Brain microvascular endothelial cell (primary cell): ENCODE measurements at places on chromosomes 4 and X.
A peak's percentile ranks its signal among the peaks of the same experiment; 100 is the strongest.

- DNase-seq = no peak
Measured at GRCh38 chr4:88091378-88091777, 67.1 kb downstream of the ABCG2 start.

GRCh38 chrX:16985286-16985685 is 38.8 kb downstream of the REPS2 start:
- no peak for DNase-seq

GRCh38 chrX:25049357-25049756 is 33.6 kb upstream of the ARX start:
- DNase-seq = peak; percentile 11

DNA sequence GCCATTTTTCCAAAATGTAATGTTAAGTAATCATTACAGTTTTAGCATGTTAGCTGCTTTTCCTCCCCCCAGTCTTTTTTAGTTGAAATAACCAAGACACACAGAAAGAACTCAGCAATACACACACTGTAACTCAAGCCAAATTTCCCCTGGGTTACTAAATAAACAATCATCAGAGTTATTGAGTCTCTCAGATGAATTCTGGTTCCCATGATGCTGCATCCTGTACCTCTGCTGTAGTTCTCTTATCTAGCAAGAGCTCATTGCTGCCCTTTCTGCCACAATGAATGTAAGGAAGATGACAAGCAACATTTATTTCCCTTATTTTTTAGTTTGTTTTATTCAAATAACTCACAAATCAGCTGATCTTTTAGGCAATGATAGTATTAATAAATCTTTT is 185.1 kb downstream of the ARHGAP6 start:
- DNase-seq = peak; percentile 67

DNA sequence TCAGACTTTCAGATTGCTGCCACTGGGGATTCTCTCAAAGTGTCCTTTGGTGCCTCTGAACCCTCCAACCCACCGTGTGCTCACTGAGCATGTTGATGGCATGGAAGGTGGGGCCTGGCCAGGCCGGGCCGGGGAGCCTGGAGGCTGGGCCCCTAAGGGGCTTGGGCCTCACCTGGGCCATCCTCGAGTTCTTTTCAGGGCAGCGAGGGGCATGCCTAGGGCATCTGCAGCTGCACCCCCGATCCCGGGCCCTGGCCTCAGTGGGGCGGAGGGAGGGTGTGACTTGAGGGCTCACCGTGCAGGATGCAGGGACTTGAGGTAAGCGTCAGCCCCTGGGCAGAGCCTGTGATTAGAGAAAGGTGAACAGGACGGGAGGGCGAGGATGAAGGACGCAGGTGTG is 1.6 kb upstream of the SH3TC1 start:
- no peak for DNase-seq

- DNase-seq = no peak
Measured at GRCh38 chr4:187184508-187184907, 460.9 kb upstream of the FAT1 start.

DNA sequence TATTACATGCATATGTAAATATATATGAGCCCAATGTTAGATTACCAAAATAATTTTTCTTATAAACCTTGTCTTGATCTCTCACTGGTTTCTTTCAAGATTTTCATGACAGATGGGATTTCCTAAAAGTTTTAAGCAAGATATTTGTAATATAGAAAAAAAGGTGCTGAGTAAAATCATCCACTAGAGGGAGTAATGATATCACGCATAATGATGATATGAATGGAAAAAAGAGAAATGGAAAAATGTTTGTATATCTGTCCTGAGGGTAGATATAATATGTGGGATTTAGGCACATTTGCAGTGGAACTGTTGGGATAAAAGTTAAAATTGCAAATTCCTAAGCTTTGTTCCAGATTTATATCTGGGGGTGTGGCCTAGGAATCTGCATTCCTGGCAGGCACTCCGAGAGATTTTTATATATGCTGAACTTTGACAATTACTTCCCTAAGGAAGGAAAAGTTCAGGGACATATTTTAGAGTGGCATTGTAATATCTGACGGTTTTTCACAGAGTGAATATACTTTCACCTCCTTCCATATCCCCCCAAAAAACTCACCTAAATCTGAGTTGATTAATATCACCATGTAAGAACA is 60.5 kb downstream of the TMA16 start:
- no peak for DNase-seq

DNA sequence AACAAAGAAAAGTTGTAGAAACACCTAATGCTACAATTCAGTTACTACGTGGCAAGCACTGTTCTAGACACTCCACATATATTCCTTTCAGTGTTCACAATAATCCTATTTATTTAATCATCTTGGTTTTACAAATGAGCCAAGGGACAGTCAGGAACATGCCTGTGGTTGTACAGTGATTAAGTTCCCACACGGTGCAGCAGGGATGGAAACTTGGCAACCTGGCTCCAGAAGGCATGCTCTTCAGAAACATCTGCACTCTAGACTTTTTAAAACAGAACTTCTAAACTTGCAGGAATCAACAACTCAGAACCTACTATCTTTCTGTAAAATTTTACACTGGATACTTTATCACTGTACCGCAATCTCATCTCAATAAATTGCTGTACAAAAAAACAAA is 32.1 kb downstream of the TAPT1 start:
- peak; percentile 7 for DNase-seq

GRCh38 chrX:6184900-6185515 is 43.7 kb downstream of the NLGN4X start:
- DNase-seq = no peak

DNA sequence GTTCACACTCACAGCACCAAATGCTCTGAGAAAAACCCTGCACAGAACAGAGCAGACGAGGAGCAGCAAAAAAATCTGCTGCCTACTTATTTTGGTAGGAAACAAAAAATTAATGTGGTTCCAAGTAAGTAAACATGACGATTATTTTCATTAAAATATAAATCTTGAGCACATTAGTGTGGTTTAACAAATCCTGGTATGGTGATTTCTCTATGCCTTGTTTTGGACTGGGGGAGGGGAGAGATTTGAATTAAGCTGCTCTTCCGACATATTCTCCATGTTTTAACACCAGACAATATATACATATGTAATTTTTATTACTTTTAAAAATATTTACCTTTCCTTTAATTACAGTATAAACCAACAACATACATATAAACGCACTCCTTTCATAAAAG is 1.8 kb downstream of the CAMK2D start:
- DNase-seq = no peak

GRCh38 chr4:78166622-78167021 is 109.5 kb downstream of the FRAS1 start:
- DNase-seq = no peak
